ENCODE measurements at places on chromosomes 2 and 18.

DNA sequence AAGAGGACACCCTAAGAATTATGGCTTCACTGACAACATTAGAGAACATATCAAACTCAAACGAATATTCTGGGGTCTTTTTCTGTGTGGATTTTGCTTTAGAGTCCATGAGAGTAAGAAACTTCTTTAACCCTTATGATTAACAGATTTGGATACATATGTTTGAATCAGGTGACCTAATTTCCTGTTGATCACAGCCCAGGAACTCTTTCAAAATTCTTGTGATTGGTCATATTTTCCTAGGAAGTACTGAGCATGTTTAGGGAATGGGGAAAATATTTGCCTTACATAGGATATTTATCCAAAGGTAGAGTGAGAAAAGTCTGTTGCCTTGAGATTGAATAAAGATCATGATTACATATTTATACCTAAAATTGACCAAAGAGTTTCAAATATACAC is 160.0 kb downstream of the KCNH7 start:
- no peak for DNase-seq

- DNase-seq, result peak; percentile 22
Measured at GRCh38 chr2:204967199-204967960, 422.1 kb downstream of the PARD3B start.

DNA sequence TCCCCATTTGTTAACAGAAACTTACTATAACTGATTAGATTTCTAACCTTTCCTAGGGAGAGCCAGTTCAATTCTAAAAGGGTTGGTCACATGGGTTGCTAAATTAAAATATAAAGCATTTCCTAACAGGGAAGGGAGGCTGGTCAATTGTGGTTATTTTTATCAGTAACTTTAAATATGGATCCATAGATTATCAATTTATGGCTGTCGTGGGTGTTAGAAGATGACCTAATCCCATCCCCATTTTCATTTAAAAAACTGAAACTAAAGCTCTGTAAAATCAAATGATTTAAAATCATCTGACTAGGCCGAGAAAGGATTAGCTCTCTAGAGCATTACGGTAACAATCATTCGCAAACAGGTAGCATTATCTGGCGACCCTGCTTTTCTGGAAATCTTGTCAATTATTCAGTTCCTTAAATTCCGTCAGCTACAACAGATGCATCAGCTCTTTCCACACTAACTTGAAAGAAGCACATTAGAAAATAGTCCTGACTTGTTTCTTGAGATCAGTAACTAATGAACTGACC is 953 bp upstream of the HNRNPA3 start:
- DNase-seq, result no peak

DNA sequence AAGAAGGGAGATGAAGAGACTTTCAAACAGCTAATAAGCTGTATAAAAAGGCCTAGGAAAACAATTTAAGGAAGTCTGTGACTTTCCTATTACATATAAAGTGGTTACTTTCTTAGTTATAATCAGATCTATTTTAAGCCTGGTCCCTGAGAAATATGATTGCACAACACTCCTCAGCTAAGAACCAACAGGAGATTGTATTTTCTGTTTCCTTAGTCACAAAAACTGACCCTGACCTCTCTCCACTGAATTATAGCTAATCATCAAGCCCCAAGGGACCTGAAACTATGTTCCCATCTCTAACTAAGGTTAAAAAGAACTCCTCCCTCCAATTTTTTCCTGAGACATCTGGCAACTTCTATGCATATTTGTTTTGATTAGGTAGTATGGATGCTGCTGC is 106.9 kb downstream of the ROCK1 start:
- no peak for DNase-seq

- DNase-seq, result no peak
Measured at GRCh38 chr2:222809582-222809981, 51.3 kb upstream of the ACSL3 start.

- no peak for DNase-seq
Measured at GRCh38 chr2:100944617-100945432, 57.3 kb upstream of the RPL31 start.

GRCh38 chr2:187475499-187476248 is 27.6 kb upstream of the CALCRL start:
- no peak for DNase-seq

- peak; percentile 40 for DNase-seq
Measured at GRCh38 chr2:171522052-171522787, at the start of gene CYBRD1. Gene CYBRD1, plus strand, starts transcription at chr2:171522474. Its CDS starts 72 bp downstream, at chr2:171522546.

DNA sequence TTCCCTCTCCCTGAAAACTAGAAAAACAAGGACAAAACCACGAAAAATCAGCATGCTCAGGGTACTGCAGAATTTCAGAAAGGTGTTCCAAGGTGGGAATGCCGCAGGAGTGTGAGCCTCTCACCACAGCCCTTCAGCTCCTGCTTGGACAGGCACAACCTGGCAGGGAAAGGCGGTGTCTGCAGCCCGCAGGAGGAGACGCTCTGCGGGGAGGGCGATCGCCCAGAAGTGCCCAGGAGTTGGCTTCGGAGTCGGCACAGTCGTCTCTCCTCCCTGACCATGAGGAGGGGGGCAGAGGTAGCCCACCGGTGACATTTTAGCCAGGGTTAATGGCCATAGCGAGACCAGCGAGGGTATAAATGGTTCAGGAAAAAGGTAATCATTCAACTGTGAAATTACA is 57.2 kb downstream of the TMEM18 start:
- DNase-seq, result no peak

DNA sequence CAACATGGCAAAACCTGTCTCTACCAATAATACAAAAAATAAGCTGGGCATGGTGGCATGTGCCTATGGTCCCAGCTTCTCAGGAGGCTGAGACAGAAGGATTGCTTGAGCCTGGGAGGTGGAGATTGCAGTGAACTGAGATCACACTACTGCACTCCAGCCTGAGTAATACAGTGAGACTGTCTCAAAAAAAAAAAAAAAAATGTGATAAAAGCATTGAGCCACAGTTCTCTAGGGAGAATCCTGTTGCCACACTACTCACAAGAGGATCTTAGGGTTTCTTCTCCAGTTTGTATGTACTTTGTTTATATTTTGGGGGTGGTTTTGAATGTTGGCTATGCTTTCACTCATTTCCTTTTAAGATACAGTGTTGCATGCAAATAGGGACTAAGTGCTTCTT is 62.0 kb downstream of the TMEM185B start:
- no peak for DNase-seq

- DNase-seq, result no peak
Measured at GRCh38 chr18:32461709-32462272, 8.9 kb downstream of the GAREM1 start.

GRCh38 chr2:217928324-217929181 is 74.2 kb downstream of the TNS1 start:
- no peak for DNase-seq

- DNase-seq, result no peak
Measured at GRCh38 chr2:108401800-108402199, 24.0 kb downstream of the SULT1C4 start.

DNA sequence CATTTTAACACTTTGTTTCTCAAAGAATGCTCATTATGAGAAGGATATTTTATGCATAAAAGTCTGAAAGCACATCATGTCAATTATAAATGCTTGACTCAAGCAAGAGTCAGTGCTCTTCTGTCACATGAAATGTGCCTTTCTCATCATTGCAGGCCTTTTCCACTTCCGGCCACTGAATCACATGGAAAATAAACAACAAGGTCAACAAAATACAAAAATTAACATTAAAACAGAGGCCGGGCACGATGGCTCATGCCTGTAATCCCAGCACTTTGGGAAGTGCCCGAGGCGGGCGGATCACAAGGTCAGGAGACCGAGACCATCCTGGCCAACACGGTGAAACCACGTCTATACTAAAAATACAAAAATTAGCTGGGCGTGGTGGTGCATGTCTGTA is 480.6 kb downstream of the SPAG16 start:
- DNase-seq, result no peak

- DNase-seq, result no peak
Measured at GRCh38 chr2:232931636-232932035, 61.6 kb downstream of the SNORC start.

All from stimulated activated CD4-positive, alpha-beta T cell treated with anti-CD3 and anti-CD28 coated beads, Interleukin-2, amount 100 ng/mL, for 24 hours (primary cell).